ENCODE measurements at places on chromosomes 16 and 17.

DNA sequence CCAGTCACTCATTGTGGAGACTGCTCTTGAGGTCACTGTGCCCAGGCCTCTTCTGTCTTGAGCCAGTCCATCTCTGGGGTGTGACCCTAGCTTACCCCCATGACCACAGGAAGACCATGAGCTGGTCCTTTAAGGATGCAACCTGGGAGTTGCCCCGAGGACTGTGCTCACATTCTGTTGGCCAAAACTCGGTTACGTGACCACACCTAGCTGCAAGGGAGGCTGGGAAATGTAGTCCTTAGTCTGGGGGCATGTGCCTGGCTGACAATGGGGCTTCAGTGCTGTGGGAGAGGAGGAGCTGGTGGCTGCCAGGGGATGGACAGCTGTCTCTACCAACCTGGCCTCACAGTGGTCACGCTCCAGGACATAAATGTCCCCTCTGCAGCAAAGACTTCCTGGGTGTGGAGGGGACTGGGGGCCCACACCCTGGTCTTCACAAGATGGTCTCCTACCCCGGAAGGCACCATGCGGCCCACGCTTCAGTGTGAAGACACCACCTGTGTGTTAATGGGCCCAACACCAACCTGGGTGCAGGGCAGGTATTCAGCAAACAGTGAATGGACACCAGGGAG, 55.4 kb downstream of the JPH3 start:
- peak; percentile 68 for DNase-seq

GRCh38 chr17:75764711-75765421, at the start of gene GALK1:
Gene GALK1 (minus strand): TSS chr17:75765192. CDS start chr17:75765136, 56 bp downstream.
- DNase-seq: no peak

DNA sequence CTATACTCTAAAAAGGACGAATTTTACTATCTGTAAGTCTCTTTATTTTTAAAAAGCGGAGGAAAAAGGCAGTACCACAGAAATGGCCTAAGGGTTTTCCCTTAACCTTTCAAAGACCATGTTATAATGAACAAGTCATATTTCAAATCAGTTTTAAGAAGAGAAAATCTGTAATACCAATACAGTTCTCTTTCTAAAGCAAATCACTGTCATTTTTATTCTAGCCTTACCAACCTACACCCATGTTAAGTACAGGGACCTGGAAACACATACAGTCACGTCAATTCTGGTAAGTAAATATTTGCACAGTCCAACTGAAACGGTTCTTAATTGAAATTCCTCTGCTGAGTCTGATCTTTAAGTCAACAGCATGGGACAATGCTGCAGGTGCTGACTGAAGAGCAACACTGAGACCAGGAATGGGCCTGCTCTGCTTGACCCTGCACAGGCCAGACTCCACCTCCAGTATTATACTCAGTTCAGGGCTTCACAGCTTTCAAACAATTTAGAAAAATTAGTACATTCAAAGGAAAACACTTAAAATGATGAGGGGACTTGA, 20.2 kb downstream of the MBTPS1 start:
- DNase-seq: no peak

- DNase-seq: no peak
Observed at GRCh38 chr16:79691007-79691406, 90.5 kb upstream of the MAF start.

DNA sequence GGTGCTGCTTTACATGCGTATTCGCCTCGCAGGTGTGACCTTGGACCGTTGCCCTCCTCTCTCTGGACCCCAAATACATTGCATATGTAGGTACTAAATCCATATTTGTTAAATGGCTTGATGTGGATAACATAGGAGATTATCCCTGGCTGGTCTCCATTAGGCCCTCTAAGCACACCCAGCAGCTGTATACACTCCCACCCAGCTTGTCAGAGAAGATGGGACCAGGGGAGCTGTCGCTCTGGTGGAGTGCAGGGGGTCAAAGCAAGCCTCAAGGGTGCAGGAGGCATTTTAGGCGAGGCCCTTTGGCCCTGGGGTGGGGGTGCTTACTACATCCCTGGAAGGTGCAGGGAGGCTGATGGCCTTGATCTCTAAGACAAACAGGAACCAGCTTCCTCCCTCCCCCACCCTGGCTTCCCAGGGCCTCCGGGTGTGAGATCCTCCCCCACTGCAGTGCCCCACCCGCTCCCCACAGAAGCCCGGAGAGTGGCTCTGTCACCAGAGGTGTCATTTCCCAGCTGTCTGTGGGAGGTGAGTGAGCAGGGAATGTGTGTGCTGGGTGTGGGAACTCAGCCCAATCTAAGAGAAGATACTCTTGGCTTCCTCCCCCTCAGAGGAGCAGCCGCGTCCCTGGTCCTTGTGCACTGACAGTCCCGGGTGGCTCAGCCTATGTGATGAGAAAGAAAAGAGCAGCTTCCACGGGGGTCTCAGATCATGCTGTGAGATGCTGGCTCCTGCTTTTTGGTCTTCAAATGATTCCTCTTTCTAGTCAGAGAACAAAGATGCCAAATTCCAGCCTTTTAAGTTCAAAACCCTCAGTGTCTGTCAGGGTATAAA, 1.4 kb upstream of the VAMP2 start:
- DNase-seq: no peak

DNA sequence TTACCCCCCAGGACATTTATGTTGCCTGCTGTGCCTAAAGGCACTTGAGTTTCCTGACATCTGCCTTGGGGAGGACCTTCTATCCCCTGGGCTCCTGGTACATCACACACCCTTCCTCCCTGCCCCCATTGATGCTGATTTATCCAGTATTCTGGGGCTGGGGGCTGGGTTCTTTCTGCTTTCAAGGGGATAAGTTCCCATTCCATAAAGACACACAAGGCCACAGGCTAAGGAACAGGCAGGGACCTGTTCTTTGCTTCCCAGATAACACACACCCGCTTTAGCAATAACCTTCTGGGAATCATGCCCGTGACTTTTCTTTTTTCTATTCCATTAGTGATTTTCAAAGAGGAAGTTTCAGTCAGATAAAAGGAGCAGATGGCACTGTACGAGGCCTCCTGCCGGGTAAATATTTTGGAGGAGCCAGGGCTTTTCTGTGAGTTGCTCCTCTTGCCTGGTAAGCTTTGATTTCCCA, 30.6 kb downstream of the CHD9 start:
- DNase-seq: no peak

DNA sequence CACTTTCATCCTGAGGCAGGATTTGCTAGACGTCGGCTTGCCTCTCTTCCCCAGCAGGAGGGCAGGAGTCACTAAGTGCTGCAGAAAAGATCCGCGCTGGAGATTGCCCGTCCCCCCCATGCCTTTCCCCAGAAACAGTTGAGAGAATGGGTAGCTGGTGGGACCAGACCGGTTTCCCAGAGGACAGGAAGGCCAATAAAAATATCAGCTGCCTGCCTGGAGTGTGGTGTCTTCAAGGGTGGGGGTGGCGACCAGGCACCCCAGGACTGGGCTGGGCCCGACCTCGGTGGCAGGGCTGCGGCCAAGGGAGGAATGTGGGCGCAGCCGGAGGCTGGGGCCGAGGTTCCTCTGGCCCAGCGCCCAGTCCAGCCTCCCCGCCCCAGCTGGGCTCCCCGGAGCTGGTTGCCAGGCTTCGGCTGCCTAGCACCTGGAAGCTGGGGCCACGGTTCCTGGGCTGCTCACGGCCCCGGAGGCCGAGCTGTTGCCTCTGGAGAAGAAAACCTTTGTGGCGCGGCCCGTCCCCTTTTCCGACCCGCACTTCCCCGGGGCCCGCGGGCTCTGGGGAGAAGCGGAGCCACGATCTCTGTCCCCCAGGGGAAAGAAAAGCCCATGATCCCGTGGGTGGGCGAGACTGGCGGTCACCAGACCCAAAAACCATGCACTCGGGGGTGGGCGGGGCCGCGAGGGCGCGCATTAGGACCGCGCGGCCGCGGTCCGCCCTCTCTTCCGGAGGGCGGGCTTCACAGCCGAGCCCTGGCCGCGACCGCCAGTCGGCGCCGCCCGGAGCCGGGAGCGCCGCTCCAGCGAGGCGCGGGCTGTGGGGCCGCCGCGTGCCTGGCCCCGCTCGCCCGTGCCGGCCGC, at the start of gene TRAF4:
Gene TRAF4 (plus strand): TSS at position 769 of the 861 bp plus-strand sequence. CDS start 102 bp downstream, outside the sequence.
- no peak for DNase-seq

GRCh38 chr16:84307209-84307954, 12.7 kb downstream of the WFDC1 start:
- DNase-seq: no peak

DNA sequence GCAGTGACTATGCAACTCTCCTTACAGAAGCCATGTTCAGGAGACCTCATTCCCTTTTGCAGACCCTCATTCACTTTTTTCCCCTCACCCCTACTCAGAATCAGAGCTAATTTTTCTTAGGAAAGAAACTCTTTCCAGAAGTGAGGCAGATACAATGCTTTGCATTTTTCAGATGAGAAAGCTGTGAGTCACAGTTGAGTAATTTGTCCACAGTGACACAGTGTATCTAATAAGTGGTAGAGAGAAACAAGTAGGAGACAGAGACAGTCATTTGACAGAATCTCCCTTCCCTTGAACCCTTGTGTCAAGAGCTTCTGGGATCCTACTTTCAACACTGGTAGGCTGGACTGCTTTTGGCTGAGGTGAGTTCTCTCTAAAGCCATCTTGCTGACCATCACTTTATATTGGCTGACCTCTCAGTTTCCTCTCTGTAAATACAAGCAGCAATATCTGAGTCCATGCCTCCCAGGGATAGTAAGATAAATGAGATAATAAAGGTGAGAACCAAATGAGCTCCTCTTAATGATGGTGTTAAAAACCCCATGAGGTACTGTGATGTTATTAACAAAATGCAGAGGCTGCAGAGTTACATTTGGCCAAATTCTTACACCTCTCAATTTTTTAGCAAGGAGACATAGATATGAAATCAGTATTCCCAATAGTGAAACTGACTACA, 130.8 kb downstream of the CA10 start:
- no peak for DNase-seq

GRCh38 chr17:47252766-47253512, 688 bp upstream of the ITGB3 start:
- DNase-seq: no peak

DNA sequence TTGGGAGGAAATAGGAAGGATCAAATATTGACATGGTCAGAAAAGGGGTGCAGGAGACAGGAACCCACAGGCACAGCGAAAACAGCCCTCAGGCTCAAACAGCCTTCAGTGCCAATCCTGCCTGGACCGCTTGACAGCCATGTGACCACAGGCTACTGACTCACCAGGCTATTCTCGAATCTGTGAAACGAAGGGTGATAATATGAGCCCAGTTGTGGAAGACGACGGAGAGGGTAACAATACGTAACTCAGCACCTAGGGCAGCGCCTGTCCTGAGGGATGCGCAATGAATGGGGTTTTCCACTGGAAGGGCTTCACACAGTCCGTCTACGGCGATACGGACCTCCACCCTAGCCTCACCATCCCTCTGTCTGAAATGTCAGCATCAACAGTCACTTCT, 117.3 kb upstream of the RCVRN start:
- DNase-seq: no peak

DNA sequence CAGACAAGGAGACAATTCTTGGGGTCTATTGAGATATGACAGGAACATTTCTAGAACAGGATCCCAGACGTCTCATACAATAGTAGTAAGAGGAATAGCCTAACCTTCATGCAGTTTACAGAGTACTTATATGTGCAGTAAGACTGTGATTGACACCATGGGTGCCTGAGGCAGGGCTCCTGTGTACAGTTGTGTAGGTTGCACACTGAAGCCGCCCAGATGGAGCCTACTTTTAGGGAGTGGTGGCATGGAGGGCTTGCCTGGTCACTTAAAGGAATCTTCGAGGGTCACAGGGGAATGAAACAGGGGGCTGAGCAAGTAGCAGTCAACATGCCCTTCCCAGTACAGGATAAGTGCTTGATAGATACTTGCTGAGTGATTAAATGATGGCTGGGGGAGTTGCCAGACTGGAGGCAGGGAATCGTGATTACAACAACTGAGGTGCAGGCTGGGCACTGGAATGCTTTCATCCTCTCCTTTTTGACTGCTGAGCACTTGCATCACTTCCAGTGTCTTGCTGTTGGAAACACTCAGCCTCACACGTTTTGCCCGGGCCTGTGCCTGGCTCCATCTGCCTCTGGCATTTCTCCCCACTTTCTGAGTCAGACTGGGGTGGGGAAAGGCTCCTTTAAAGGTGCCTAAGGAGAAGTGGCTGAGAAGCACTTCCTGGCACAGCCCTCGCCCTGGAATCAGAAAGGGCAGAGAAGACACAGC, 71.0 kb downstream of the COPRS start:
- no peak for DNase-seq

DNA sequence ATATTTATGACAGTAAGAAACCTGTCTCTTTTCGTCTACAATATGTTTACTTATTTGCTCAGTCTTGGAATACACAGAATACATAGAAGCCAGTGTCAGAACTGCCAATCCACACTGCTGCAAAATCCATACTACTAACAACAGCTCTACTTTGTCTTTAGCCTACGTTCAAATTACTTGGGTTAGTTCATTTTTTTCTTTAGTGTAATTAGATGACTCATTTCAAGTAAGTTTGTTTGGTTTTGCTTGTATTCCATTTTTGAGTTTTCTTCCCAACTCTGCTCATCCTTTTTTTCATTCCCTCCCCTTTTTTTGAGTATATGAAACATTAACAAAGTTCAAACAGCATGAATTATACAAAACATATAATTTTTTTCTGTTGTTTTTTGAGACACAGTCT, 16.9 kb downstream of the CMC2 start:
- DNase-seq: no peak

GRCh38 chr17:16033729-16034349, 34.2 kb downstream of the TTC19 start:
- no peak for DNase-seq

Data from iPS DF 6.9 (cell line).